ENCODE measurements at places on chromosomes 1 and 21.

GRCh38 chr1:10508511-10508951, 33.8 kb downstream of the PEX14 start:
- DNase-seq: no peak

- no peak for DNase-seq
Observed at GRCh38 chr1:8223526-8223925, 94.4 kb upstream of the SLC45A1 start.

DNA sequence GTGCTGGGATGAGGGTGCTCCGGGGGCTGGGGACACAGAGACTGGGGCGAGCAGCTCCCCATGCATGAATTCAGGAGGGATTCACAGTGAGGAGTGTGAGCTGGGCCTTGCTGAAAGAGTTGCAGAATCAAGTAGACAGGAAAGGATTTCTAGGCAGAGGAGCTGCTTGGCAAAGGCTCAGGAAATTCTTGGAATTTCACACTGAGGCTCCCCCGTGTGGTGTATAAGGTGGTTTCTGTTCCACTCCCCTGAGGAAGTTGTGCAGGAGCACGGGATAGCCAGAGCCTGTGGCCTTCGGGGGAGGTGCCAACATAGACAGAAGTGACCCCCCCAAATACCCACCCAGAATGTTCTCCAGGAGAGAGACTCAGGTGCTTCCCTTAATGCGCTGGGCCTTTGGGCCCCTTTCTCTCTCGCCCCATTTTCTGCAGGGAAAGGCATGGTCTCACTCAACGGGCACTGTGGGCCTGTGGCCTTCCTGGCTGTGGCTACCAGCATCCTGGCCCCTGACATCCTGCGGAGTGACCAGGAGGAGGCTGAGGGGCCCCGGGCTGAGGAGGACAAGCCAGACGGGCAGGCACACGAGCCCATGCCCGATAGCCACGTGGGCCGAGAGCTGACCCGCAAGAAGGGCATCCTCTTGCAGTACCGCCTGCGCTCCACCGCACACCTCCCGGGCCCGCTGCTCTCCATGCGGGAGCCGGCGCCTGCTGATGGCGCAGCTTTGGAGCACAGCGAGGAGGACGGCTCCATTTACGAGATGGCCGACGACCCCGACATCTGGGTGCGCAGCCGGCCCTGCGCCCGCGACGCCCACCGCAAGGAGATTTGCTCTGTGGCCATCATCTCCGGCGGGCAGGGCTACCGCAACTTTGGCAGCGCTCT, 58.5 kb upstream of the ACTL8 start:
- DNase-seq: no peak

- no peak for DNase-seq
Observed at GRCh38 chr1:161330346-161330745, 16.2 kb downstream of the SDHC start.

DNA sequence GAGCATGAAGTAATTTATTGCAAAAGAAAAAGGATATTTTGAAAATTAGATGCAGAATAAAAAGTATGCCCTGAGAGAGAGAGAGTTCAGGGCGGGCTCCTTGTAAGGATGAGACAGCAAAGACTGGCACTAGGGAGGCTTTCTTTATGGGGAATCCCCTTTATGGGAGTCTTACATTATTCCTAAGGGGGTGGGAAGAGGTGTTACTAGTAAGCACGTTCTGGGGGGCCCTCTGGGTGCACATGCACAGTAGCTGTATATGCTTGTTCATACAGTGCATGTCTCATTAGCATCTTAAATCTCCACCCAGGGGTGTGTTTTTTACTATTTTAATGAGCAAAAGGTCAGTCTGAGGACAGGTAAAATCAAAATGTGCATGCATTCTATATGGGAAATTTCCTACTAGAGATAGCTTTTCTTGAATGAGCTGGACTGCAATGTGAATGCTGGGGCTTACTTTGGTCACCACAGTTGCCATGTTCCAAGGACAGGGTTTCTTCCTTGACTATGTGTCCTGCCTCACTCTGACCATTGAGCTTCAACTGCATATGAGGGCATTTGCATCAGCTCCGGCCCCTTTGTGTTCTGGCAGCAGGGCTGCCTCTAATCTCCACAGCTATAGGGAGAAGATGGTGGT, 614.1 kb downstream of the NUF2 start:
- DNase-seq: no peak

- no peak for DNase-seq
Observed at GRCh38 chr1:21623410-21623961, 45.7 kb downstream of the RAP1GAP start.

DNA sequence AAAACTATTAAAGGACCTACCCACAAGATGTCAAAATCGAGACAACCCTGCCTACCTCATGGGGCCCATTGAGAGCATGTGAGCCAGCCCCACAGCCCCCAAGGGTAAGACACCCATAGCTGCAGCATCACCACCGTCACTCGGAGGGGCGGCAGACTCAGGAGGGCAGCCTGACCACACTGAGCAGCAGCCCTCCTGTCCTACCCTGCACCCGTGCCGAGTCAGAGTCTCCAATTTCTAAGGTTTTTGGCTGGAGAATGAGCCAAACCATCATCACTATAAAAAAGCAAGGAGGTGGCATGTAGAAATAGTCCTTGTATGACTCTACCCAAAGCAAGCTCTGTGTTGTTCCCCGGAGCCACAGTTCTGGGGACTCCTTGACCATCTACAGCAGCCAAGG, 94.7 kb downstream of the SSBP3 start:
- DNase-seq: no peak

- no peak for DNase-seq
Observed at GRCh38 chr1:40973912-40974311, 5.6 kb upstream of the CTPS1 start.

DNA sequence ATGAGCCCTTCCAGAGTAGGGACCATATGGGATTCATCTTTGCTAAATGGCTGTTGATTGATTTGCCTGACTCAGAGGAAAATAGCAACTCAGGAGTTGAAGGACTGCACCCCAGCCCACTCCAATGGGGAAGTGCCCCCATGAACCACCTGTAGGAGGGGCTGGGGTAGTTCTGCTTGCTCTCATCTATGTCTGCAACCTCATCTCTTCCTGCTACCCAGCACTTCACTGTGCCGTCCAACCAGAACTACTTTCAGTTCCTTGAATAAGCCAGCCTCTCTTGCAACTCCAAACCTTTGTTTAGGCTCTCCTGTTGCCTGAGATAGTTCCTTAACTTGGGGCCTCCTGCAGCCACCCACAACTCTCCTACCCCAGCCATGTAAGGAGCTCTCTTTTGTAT, 26.6 kb downstream of the BEND5 start:
- DNase-seq: no peak

DNA sequence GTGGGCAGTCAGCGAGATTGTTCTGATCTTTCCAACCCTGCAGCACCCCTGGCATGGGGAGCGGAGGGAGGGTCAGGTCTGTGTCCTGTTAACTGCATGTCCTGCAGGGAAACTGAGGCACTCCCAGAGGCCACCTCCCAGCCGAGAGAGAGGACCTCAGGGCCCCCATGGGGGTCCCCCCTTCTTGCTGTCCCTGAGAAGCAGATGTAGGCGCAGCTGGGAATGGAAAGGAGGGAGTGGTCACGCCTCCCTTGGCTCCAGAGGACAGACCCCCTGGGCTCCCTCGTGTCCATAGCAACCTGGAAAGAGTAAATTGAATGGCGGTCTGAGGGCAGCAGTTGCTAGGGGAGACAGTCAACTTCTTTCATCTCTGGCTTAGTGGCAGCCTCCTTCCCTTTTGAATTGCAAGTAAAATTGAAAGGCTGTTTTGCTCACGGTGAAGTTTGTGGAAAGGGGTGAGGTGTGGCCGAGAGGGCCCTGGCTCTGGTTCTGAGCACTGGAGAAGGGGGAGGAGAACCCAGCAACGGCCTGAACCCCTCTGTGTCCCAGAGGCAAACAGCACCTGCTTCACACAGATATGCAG, 4.9 kb downstream of the CROCC start:
- no peak for DNase-seq

DNA sequence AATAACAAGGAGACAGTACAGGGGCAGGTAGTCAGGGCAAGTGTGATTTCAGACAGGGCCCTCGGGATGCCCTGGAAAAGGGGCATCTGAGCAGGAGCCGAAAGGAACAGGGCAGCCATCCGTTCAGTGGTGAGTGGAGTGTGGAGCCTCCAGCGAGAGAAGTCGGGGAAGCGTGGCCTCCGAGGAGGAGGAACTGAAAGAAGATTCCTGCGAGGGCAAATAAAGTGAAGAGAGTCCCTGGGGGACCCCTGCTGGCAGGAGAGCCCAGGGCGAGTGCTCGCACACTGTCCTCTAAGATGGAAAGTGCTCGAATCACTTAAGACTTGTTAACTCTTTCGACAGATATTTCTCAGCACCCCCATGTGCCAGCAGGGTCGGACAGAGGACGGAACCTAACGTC, 3.5 kb upstream of the UTS2 start:
- no peak for DNase-seq

DNA sequence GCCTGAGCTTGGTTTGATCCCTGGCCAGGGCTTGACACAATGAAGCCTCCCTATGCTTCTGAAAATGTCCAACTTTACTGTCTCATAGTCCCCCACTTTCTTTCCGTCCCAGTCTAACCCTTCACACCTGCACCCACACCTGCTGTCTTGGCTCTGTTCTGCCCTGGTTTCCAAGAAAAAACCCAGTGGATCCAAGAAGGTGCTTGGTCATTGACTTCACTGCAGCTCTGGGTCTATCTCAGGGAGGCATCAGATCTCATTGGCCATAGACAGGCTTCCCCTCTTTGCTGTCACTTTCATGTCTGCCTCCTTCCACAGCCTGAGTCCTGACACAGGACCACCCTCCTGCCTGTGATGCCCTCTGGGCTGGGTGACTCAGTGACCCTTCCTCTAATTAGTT, 37.8 kb upstream of the ETV3 start:
- DNase-seq: no peak

DNA sequence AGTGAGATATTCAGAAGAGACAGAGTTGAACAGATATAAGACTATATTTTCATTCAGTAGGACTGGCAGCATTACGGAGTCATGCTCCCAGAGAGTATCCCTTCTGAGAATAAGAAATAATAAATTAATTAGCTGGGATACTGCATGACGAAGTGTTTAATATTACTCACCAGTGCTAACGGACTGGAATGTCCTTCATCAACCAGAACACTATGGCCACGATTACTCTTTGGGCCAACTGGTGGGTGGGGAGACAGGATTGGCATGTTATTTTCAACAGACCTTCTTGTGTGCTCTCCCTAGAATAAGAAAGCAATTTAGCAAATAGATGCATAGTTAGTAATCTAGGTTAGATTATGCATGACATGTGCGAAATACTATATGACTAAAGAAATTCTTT, 32.4 kb downstream of the ERICH3 start:
- DNase-seq: no peak

GRCh38 chr1:59880735-59881134, 45.8 kb downstream of the CYP2J2 start:
- DNase-seq: no peak

- DNase-seq: no peak
Observed at GRCh38 chr21:44994695-44995342, 55.0 kb downstream of the SLX9 start.

DNA sequence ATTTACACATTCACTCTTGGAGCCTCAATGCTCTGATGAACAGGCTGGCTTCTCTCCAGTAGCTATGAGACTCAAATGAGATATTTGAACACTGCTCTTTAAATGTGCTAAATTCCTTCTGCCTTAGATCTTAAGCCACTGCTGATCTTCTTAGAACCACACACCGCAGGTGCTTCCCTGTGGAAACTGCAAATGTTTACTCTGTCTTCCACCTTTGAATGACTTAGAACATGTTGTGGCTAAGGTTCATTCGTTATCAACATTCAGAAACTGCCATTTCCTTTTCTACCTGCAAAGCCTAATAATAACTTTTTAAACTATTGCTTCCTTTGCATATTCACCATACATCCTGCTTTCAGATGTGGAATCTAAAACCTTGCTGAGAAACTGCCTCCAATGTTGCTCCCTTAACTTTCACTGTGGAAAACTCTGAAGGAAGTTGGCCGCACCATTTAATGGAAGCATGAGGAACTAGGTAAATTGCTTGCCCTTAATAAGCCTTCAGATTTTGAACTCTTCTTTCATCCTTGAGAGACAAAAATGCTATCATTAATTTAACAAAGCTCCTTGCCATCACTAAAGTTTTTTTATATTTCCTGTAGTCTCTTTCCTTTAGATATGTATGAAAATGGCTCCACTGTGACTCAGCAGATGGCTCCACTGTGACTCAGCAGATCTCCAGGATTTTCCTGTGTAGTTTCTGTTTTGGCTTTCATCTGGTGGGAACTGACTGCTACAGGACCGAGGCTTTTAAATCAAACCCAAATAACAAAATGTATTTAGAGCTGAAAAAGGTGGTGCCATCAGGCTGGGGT, 143.8 kb downstream of the TNFSF18 start:
- peak; percentile 30 for DNase-seq

GRCh38 chr1:26164861-26165842, 3.6 kb downstream of the C1orf232 start:
- no peak for DNase-seq

GRCh38 chr1:183884526-183884925, 79.6 kb downstream of the RGL1 start:
- DNase-seq: no peak

DNA sequence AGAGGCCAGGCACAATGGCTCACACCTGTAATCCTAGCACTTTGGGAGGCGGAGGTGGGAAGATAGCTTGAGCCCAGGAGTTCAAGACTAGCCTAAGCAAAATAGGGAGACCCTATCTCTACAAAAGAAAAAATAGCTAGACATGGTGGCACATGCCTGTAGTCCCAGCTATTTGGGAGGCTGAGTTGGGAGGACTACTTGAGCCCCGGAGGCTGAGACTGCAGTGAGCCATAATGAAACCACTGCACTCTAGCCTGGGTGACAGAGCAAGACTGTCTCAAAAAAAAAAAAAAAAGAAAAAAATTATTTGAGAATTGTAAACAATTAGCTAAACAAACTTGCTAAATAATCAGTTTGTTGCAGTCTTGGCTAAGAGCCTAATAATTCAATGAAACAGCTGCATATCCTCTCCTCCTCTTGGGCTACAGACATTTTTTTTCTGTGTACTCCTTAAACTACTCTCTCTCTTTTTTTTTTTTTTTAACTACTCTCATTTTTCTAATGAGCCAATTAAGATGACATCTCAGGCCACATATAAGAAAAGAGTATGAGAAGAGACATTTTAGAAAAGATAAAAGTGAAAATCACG, 10.5 kb upstream of the DNAJB4 start:
- DNase-seq: no peak

GRCh38 chr1:202682477-202682876, 27.8 kb downstream of the SYT2 start:
- no peak for DNase-seq

DNA sequence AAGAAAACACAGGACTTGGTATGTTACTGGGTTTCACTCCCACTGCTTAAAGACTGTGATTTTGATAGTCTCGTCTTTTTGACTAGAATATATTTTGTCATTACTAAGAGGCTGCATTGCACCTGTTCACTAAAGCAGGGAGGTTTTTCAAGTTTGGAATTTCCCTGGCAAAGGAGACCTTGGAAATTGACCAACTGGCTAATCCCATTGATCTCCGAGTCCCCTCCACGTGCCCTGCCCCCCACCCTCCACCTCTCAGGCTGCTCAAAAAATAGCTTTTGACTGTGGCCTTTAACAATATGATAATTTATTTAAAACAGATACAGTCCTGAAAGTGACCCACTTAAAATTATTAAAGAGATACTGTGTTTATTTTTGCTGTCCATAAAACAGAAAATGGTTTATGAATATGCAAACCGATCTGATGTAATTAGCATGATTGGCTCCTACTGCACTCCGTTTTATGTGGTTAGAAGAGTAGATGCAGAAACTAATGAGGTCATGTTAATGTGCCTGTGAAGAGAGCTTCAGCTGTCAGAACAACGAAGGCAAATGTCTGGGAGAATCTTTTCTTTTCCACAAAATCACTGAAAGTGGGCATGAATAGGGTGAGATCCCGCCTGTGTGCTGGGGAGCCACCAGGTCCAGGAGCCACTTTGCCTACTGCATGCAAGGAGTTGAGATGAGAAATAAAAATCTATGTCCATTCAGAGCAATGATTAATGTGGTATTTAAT, 361.5 kb downstream of the RRAGC start:
- DNase-seq: no peak
